ENCODE measurements at places on chromosomes 5 and 9. TPM values are rescaled to one million over a fixed set of nuclear protein-coding genes. Genes with fewer than 3 reads are reported as not detected.

DNA sequence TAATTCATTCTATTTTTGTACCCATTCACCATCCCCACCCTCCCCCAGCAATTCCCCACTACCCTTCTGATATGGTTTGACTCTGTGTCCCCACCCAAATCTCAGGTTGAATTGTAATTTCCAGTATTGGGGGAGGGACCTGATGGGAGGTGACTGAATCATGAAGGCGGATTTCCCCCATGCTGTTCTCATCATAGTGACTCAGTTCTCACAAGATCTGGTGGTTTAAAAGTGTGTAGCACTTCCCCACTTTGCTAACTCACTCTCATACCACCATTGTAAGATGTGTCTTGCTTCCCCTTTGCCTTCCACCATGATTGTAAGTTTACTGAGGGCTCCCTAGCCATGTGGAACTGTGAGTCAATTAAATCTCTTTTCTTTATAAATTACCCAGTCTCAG, 25.9 kb upstream of the TESK1 start:
- no peak overlapping the region for H3K27ac ChIP-seq
- no peak for DNase-seq
- no peaks in the 10 kb centered on the region for H3K4me1 ChIP-seq
- no peaks in the 10 kb centered on the region for H3K27me3 ChIP-seq
- H3K36me3 ChIP-seq, result no peaks in the 10 kb centered on the region

Gene TYRP1
- total RNA-seq, result 2.5 TPM

Gene ESM1
- total RNA-seq, result 1.8 TPM

DNA sequence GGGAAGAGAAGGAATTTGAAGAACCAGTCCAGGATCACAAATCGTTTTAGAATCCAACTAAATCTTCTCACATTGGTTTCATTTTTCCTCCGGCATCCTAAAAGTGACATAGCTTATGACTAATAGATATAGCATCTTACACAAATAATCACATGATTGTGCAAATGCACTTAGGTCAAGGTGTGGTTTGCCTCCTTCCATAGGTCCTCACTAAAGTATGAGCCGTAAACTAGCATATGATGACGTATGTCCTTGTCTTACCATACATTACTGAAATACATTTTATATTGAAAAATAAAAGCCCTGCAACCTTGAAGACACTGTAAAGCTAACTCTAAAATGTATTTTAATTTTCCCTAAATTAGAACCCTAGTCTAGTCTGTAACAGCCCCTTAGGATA, 362.7 kb upstream of the ADAMTS16 start:
- DNase-seq, result no peak
- no peak overlapping the region for H3K4me3 ChIP-seq
- no peak overlapping the region for H3K27ac ChIP-seq
- H3K27me3 ChIP-seq, result no peaks in the 10 kb centered on the region
- no peaks in the 10 kb centered on the region for H3K4me1 ChIP-seq

- DNase-seq, result no peak
- H3K27me3 ChIP-seq, result no peaks in the 10 kb centered on the region
- H3K4me3 ChIP-seq, result no peak overlapping the region
- peaks cover 39% of the 10 kb centered on the region for H3K36me3 ChIP-seq
- 0 out of 2 replicates have a peak, but pooled peaks cover 3% of the 10 kb centered on the region for H3K4me1 ChIP-seq
- no peak overlapping the region for H3K27ac ChIP-seq
Measured at GRCh38 chr5:149195337-149195887, 54.1 kb downstream of the ABLIM3 start.

DNA sequence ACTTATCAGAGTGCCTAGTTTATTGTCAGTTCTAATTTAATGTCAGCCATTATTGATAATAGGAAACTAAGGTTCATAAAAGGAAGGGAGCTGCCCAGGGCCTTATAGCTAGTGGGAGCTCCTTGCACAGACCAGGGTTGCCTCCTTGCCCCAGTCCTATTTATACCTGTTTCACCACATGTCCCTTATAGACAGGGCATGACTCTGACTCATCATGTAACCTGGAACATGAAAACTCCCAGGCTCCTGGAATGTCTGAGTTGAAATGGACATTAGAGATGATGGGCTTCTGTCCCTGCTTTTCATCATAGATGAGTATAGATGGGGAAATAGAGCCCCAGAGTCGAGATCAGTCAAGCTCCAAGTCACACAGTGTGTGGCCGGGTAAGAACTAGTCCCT, 21.1 kb downstream of the FAT2 start:
- H3K27me3 ChIP-seq, result peaks cover 31% of the 10 kb centered on the region
- no peak overlapping the region for H3K4me3 ChIP-seq
- H3K36me3 ChIP-seq, result no peaks in the 10 kb centered on the region
- no peak overlapping the region for H3K27ac ChIP-seq

DNA sequence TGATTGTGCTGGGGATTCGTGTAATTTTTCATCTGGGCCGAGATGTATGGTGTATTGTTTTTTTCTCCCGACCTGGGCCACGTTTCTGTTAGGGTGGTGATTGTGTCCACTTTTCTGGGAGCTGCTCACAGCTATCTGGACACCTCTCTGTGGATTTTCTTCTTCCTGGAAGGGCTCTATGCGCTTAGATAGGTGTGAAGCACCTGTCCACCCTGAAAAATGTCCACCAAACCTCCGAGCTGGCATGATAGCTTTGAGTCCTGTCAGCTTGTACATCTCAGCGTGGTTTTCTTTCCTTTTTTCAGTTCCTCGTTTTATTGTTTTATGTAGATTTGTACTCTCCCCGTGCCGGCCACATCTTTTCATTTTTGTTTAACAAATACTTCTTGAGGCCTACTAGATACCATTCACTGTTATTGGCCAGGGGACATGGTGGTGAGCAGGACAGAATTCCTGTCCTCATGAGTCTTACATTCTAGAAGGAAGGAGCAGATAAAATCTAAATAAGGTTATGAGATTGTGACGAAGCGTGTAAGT, 1.1 kb downstream of the UGCG start:
- H3K27ac ChIP-seq, result peak overlapping the region; percentile 73
- H3K4me1 ChIP-seq, result peaks cover 50% of the 10 kb centered on the region
- H3K36me3 ChIP-seq, result peaks cover 14% of the 10 kb centered on the region

GRCh38 chr5:71767661-71768060, 48.6 kb downstream of the CARTPT start:
- no peaks in the 10 kb centered on the region for H3K36me3 ChIP-seq
- no peaks in the 10 kb centered on the region for H3K4me1 ChIP-seq
- H3K27ac ChIP-seq, result no peak overlapping the region
- no peak overlapping the region for H3K4me3 ChIP-seq
- no peaks in the 10 kb centered on the region for H3K27me3 ChIP-seq

Gene SERF1A
- 5.9 TPM for total RNA-seq

DNA sequence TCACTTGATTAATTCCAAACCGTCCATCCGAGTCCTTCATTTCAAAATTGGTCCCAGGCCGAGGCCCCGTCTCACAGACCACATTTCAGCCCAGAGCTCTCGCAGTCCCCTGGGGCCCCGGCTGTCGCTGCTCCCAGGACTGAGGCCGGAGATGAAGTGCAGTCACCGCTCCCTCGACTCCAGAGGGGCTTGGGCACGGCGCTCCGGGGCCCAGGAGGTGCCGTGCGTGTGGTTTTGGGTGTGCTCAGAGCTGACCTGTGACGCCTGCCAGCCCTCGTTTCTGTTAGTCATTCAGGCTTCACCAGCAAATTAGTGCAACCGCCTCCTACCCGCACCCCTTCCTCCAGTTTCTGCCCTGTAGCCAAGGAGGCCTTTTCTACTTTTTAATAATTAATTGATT, 48.7 kb upstream of the PHYKPL start:
- H3K27ac ChIP-seq, result no peak overlapping the region
- H3K4me1 ChIP-seq, result no peaks in the 10 kb centered on the region
- no peak overlapping the region for H3K4me3 ChIP-seq
- H3K27me3 ChIP-seq, result no peaks in the 10 kb centered on the region
- DNase-seq, result no peak

Gene TLR4
- total RNA-seq, result 19.5 TPM

Gene ARHGEF37
- 0.25 TPM for total RNA-seq

Gene CARTPT
- not detected for total RNA-seq

GRCh38 chr9:97373331-97373730, 38.6 kb upstream of the TDRD7 start:
- no peaks in the 10 kb centered on the region for H3K27me3 ChIP-seq
- no peaks in the 10 kb centered on the region for H3K36me3 ChIP-seq
- no peaks in the 10 kb centered on the region for H3K4me1 ChIP-seq

GRCh38 chr9:2616692-2617377, 4.8 kb upstream of the VLDLR start:
- 0 out of 2 replicates have a peak, but pooled peaks cover 3% of the 10 kb centered on the region for H3K4me1 ChIP-seq
- no peaks in the 10 kb centered on the region for H3K27me3 ChIP-seq
- H3K4me3 ChIP-seq, result no peak overlapping the region

DNA sequence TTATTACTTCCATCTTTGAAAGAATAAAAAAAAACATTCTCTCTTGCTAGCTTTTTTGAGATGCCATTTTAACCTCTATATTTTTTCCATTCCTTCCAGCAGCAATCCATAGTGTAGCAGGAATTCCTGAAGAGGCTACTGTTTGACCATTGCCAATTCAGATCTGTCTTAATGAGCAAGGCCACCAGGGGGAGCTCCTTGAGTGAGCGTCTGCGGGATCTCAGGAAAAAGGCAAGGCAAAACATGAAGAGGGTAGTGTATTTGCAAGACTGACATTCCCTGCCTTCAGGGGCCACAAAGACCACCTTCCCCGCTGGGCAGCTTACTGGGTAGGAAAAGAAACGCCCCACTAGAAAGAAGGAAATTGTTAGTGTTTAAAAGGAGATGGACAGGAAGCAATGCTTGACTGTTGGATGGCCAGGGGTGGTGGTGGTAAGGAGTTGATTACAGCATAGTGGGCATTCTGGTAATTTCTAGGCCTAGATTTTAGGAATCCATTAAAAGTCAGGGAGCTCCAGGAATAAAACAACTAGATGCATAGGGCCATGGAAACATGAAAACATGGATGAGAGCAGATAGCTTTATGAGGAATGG, 206.6 kb upstream of the HAPLN1 start:
- H3K4me3 ChIP-seq, result no peak overlapping the region
- DNase-seq, result peak; percentile 42
- H3K27me3 ChIP-seq, result no peaks in the 10 kb centered on the region
- H3K4me1 ChIP-seq, result peaks cover 44% of the 10 kb centered on the region
- H3K36me3 ChIP-seq, result no peaks in the 10 kb centered on the region
- peak overlapping the region; percentile 85 for H3K27ac ChIP-seq

DNA sequence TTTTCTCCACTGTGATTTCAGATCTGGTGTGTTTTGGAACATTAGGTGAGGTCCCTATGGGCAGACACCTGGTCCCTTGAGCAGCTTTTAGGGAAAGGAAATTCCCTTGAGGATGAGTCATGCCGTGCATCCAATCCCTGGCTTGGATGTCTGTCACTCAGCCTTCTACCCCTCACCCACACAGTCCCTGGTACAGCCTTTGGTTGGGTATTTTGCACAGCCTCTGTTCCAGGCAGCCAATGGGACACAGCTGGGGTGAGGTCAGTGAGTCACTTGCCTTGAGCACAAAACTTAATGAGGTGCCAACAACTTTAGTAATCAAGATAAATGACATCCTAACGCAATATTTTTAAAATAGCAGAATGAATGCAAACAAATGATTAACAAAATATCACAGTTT, 22.7 kb upstream of the SVEP1 start:
- H3K27me3 ChIP-seq, result no peaks in the 10 kb centered on the region
- no peaks in the 10 kb centered on the region for H3K4me1 ChIP-seq
- H3K36me3 ChIP-seq, result no peaks in the 10 kb centered on the region

DNA sequence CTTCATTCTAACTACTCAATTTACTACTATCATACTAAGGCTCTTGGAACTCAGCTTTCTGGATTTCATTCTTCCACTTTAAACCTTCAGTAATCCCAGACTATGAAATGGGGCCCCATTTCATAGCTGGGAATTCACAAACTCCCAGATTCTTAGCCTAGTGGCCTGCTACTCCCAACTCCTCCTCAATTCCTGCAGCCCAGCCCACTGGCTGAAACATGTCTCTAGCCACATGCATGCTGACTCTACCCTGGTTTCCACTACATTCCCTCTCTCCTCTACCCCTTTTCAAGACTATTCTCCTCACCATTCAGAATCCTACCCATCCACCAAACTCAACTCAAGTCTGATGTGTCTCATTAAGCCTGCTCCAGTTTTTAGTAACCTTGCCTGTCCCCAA, 370.6 kb downstream of the BNC2 start:
- no peaks in the 10 kb centered on the region for H3K36me3 ChIP-seq
- H3K4me1 ChIP-seq, result peaks cover 18% of the 10 kb centered on the region
- no peaks in the 10 kb centered on the region for H3K27me3 ChIP-seq
- H3K4me3 ChIP-seq, result no peak overlapping the region
- no peak overlapping the region for H3K27ac ChIP-seq

- H3K4me1 ChIP-seq, result peaks cover 26% of the 10 kb centered on the region
- peak overlapping the region; percentile 40 for H3K4me3 ChIP-seq
- DNase-seq, result no peak
- H3K27ac ChIP-seq, result peak overlapping the region; percentile 95
Measured at GRCh38 chr5:139481580-139482049, 943 bp downstream of the STING1 start.

DNA sequence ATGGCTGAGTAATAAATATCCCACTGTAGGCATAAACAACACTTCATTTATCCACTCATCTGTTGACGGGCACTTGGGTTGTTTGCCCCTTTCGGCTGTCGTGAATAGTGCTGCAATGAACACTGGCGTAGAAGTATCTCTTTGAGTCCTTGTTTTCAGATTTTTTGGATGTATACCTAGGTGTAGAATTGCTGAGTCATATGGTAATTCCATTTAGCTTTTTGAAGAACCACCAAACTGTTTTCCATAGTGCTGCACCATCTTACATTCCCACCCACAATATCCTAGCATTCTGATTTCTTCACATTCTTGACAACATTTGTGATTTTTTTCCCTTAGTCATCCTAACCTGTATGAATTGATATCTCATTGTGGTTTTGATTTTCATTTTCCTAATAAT, 109.0 kb downstream of the NXNL2 start:
- H3K27ac ChIP-seq, result no peak overlapping the region
- H3K27me3 ChIP-seq, result no peaks in the 10 kb centered on the region
- no peak for DNase-seq

Gene NR5A1
- not detected for total RNA-seq

- DNase-seq, result no peak
- H3K4me1 ChIP-seq, result no peaks in the 10 kb centered on the region
- no peak overlapping the region for H3K4me3 ChIP-seq
- H3K27ac ChIP-seq, result no peak overlapping the region
- H3K27me3 ChIP-seq, result no peaks in the 10 kb centered on the region
Measured at GRCh38 chr9:30846651-30847050, 1537.8 kb upstream of the ACO1 start.

Gene NPR3
- total RNA-seq, result 9.9 TPM

DNA sequence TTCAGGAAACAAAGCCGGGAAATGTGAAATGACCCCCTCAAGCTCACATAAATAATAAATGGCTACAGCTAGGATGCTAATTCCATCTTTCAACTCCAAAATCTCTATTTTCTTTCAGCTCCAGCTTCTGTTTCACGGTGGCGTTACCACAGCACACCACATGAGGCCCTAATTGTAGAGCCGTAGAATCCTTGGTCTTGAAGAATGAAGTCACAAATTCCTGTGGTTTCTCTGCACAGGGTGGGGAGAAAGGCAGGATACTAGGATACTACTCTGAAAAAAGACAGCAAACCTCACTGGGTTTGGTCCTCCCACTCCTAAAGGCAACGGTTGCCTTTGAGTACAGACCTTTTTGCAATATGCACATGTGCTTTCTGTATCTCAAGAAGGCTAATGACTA, 13.9 kb upstream of the RARS1 start:
- H3K4me3 ChIP-seq, result no peak overlapping the region
- H3K36me3 ChIP-seq, result no peaks in the 10 kb centered on the region
- peaks cover 82% of the 10 kb centered on the region for H3K4me1 ChIP-seq
- H3K27ac ChIP-seq, result peak overlapping the region; percentile 87
- DNase-seq, result peak; percentile 95

Measured in SJSA1 (cell line).